ENCODE measurements at places on chromosomes 12 and 14.

- no peak for DNase-seq
These were observed 42.2 kb downstream of the CMKLR1 start for GRCh38 chr12:108296945-108297344.

- DNase-seq, result no peak
These were observed 473.5 kb downstream of the FOXG1 start for GRCh38 chr14:29240066-29240465.

DNA sequence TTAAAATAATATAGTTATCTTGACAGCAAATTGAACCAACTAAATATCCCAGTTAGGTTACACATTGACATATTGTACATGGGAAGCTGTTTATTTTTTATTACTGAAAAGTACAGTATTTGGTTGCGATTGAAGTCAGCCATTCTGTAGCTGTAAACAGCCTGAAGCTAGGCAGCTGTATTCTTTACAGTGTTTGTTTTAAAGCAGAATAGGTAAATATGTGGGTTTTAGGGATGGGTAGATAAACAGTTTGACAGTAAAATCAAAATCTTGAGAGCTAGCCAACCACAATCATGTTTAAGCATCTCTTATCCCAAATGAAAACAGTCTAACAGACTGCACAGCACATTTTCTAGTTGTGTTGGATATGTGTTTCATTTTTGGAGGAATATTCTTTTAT lies 45.7 kb downstream of the TTC6 start:
- no peak for DNase-seq

DNA sequence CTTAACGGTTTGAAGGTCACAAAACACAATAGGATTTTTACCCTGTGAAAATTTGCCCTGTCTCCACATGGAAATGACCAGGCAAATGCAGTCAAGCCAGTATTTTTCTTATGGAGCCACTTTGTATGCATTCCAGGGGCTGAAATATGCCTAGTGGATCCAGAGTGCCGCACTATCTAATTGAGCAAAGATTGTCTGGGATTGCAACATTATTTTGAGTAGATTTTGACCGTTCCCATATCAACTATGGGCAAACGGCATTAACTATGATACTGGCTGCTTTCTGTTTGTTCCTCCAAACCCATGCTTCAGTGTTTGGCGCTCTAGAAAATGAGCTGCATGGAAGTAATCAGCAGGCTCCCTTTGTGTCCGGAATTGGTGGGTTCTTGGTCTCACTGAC lies 223.0 kb downstream of the BTG1 start:
- peak; percentile 7 for DNase-seq

- DNase-seq, result no peak
These were observed 25.0 kb downstream of the MFAP5 start for GRCh38 chr12:8637666-8638065.

DNA sequence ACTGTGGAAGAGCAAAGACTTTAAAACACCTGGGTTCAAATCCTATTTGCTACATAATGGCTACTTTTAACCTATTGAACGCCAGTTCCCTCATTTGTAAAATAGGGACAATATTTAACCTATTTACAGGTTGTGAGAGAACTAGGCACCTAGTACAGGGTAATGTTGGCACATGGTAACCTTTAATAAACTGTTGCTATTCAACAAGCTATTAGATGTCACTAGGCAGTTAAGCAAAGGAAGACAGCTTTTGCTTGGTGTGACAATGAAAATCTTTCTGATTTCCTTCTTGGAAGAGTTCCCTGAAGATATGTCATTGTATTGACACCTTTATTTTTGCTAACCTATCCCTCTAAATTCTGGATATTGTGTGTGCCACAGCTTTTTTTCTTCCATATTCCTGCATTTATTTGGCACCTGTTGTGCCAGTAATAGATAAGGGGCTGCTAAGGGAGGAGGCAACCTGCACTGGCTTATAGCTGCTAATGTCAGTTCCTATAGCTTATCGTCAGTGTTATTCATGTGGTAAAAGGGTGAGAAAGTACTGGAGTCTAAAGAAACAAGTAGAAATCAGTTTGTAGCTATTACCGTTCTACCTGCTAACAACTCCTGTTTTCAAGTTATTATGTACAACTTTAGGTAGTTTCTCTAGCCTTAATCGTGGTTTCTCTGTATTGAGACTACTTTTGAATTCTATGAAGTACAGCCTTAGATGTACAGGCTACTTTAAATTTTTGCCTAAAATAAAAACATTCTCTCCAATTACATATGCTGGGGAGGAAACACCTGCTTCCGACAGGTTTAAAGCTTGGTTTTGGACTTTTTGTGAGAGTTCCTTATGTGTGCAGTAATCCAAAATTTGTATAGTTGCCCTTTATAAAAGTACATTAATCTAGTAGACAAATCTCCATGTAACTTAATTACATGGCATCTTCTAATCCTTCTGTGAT lies 24.3 kb downstream of the HIF1A start:
- DNase-seq, result no peak
